HT-29 (cell line): ENCODE measurements at places on chromosomes 16 and 17.

DNA sequence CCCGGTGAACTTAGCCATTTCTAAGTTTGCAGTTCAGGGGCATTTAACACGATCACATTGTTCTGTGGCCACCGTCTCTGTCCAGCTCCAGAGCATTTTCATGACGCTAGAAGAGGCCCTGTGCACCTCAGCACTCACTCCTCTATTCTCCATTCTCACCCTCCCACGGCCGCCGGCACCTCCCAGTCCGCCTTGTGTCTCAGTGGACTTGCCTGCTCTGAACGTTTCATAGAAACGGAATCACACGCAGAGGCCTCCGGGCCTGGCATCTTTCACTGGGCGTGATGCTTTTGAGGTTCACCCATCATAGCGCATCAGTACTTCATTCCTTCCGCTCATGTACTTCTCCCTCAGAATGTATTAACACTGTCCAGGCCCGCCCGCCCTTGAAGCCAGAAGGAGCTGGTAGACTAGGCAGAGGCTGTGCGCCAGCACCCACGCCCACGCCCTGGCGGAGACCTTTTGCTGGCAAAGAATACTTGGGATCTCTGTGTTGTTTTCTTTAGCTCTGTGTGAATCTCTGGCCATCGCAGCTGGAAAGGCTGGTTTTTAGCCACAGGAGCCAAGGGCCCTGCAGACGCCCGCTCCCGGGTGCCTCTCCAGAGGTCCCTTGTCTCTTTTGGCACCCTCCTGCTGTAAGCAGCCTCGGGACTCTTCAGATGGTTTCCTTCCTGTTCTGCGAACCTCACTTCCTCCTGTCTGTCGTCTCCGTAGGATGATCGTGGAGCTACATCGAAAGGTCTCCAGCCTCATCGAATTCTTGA is 23.4 kb upstream of the JPT2 start:
- DNase-seq = no peak

DNA sequence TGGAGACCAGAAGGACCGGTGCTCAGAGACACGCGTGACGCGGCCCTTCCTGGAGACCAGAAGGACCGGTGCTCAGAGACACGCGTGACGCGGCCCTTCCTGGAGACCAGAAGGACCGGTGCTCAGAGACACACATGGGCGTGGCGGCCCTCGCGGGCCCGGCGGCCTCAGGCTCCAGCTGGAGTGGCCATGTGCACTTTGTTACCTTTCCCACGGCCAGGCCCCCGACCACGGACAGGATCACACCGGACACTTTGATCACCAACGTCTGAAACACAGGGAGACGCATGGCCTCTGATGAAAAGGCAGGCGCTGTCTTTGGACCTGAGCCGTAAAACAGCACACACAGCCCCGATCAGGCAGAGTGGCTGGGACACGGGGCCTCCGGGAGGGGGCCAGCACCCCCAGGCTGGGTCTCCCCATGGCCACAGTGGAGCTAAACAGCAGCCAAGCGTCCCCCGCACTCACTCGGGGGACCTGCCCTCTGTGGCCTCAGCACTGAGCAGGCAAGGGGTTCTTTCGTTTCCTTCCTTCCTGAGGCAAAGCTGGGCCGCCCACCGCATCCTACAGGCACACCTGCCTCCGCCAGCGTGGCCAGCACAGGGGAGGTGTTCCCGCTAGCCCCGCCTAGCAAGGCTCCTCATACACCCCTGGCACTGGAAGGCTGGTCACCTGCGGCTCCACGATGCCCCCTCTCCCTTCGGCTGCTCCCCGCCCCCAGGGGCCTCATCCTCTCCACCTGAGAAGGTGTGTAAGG is 13.3 kb upstream of the CCDC154 start:
- DNase-seq = no peak

DNA sequence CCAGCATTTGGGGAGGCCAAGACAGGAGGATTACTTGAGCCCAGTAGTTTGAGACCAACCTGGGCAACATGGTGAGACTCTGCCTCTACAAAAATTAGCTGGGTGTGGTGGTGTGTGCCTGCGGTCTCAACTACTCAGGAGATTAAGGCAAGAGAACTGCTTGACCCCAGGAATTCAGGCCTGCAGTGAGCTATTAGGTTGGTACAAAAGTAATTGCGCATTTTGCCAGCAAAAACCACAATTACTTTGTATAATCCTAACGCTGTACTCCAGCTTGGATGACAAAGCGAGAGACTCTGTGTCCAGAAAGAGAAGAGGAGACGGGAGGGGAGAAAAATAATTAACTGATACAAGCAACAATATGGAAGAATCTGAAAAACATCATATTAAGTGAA is 32.7 kb downstream of the YWHAE start:
- DNase-seq = no peak

DNA sequence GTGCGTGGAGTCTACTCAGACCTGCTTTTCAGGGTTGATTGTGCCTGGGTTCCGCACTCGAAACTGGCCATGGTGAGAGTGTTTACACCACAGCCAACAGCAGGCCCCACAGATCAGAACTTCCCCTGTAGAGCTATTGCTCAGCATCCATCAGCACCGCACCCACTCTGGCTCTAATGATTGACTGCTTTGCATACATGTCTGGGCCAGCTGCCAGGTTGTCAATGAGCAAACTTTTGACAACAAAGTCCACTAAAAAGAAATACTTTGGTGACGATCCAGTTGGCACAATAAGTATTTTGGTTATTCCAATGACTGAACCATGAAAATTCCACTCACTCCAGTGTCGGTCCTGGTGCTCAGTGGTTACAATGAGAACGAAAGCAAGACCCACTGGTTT is 190.7 kb downstream of the FOXL1 start:
- no peak for DNase-seq

DNA sequence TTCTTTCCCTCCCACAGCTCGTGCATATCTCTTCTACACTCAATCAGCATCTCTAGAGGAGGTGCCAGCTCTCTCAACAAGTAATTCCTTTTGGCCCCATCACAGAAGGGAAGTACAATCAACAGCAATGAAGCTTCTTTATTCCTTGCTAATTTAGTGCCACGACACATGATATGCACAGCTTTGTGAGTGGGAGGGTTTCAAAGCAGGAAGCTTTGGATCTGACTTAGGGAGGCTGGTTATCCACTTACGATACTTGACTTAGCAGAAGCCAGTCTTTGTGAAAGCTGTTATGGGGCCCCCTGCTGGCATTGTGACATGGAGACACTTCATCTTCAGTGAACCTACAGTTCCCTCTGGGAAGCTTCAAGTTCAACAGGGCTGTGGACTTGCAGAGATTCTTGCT is 81.0 kb downstream of the TMEM100 start:
- peak; percentile 75 for DNase-seq

DNA sequence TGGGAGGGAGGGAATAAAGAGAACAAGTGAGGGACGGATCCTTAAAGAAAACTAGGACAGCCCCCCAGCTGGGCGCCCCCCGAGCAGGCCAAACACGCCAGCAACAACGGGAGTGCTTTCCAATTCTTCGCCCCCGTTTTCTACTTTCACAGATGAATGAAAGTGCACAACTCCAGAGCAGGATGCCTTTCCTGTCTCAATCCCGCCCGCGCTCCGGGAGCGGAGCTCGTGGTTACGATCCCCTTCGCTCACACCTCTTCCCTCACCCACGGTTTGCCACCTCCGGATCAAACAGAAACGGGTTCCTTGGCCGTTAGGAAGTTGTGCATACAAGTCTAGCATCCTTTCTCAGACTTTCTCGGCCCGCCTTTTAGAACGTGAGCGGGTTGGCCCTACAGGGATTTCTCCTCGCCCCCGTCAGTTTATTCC is 680 bp downstream of the SKA2 start:
- peak; percentile 70 for DNase-seq

DNA sequence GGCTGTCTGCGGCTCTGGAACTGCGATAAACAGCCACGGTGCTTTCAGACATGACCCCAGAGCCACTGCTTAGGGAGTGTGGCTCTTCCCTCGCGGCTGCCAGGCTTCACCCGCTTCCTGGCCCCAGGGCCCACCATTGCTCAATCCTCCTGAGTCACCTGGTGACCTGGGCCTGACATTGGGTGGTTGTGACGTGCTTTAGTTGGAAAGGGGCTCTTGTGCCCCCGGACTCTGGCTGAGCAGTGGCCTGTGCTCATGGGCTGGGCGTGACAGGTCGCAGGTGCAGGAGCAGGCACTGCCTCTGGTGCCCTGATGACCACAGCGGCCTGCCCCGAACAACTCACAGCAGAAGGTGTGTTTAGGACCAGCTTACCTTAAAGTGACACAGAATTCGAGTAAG is 8.6 kb upstream of the NUDT16L1 start:
- DNase-seq = no peak

DNA sequence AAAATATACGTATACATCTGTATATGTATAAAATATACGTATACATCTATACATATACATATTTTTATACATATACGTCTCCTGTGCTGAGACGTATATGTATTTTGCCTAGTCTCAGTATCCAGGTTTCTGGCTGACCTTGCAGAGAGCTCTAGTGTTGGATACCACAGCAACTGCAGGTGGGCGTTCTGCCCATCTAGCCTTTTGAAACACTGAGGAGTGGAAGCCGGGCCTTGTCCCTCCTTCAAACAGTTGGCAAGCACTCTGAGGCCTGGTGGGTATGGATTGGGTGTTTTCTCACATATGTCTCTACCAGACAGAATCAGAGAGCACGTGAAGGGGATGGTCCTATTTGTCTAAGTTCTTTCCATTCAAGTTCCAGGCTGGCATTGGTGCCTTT is 39.4 kb upstream of the MRC2 start:
- no peak for DNase-seq

- DNase-seq = no peak
Measured at GRCh38 chr16:78134944-78135619, 35.6 kb downstream of the WWOX start.

GRCh38 chr16:29686740-29687332 is 7.9 kb downstream of the QPRT start:
- no peak for DNase-seq

GRCh38 chr17:70888324-70888723 is 719.0 kb downstream of the KCNJ2 start:
- DNase-seq = no peak

GRCh38 chr16:81816351-81816750 is 37.3 kb downstream of the PLCG2 start:
- no peak for DNase-seq

- no peak for DNase-seq
Measured at GRCh38 chr16:68310437-68310773, 341 bp downstream of the SLC7A6OS start.

DNA sequence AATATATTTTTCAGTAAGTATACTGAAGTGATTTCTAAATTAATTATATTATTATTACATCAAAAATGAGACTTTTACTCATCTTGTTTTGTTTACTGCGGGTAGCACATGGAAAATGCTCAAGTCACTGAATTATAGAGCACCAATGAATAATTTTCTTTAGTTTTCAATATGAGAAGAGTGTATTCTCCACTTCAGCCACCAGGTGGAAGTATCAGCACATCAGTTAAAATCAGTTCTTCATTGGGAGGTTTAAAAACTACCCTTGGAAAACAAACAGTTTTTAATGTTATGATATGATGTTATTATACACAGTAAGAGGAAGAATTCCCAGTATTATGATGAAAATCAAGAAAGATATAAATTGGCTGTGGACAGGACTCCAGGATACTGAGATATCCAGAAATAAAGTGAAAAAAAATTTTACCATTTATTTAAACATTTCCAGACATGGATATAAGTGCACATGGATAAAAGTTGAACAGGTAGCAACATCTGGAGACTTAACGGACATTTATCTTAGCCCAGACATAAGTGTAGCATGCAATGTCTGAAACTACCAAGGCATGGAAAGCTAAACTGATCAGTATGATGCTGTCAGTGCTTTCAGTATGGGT is 467.3 kb downstream of the KCNJ2 start:
- DNase-seq = peak; percentile 70
